Pulmonary artery endothelial cell (primary cell): ENCODE measurements at places on chromosomes 1 and 21. TPM values are rescaled to one million over a fixed set of nuclear protein-coding genes. Genes with fewer than 3 reads are reported as not detected.

DNA sequence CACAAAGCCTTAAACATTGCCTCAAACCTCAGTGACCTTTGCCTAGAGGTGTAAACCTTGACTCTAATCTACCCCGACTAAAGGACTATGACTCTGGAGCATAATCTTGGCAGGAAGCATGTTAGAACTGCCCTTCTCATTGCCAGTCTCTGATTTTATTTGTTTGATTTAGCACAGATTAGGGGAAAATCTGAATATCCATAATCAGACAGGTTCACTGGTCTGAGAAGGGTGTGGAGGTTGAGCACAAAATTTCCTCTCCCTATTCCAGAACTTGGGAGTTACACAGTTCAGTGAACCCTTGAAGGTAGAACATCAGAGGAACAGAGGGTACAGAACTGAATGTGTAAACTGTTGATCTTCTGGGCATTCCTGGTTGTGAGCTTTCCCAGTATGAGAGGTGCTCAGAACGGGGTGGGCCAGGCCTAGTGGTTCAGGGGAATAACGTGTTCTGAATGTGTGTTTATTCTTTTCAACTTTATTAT lies 8.3 kb upstream of the PSMB4 start:
- DNase-seq: no peak

DNA sequence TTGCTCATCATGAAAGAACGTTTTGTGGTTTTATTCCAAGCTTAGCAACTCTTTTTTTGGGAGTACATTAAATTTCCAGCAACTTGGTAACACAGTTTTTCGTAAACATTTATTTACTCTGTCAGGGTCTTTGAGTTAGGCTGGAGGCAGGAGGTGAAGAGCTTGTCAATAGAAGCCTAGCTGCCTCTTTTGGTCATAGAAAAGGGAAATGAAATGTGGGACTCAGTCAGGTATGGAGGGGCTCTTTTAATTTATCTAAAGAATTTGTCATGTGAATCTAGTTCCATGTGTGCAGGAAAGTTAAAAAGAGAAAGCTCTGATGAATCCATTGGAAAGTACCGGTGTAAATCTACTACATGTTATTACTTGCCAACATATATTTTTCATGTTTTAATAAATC lies 45.9 kb upstream of the PRMT6 start:
- no peak for DNase-seq

The NR1I3 gene
- not detected in 2 replicates for total RNA-seq

The VSIG8 gene
- not detected in 2 replicates for total RNA-seq

DNA sequence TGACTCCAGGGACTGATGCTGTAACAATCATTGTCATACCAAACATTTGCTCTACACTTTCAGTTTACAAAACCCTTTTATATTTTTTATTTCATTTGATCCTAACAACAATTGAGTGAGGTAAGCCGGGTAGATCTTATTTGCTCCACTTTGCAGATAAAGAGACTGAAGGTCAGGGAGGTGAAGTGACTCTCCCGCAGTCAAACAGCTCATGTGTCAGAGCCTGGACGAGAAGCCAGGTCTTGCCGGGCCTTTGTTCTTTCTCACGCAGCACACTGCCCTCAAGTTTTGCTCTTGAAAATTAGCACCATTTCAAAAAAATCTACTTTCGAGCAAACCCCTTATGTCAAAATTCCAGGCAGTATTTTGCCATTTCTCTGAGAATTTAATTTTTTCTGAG lies 65.2 kb downstream of the CD247 start:
- no peak for DNase-seq

The RCC1 gene
- total RNA-seq: 89.9 and 129 TPM in 2 replicates

GRCh38 chr1:160363010-160363409 lies 3.9 kb upstream of the NHLH1 start:
- DNase-seq: no peak

The MNDA gene
- total RNA-seq: not detected in 2 replicates
